Stimulated activated CD8-positive, alpha-beta memory T cell treated with anti-CD3 and anti-CD28 coated beads, Interleukin-15, amount 100 ng/mL, for 24 hours (primary cell): ENCODE measurements at places on chromosomes 12 and 14.

GRCh38 chr12:90682398-90682797 lies 272.6 kb downstream of the CCER1 start:
- no peak for DNase-seq

GRCh38 chr12:53625373-53625945 lies 723 bp downstream of the ATF7 start:
- DNase-seq = no peak

DNA sequence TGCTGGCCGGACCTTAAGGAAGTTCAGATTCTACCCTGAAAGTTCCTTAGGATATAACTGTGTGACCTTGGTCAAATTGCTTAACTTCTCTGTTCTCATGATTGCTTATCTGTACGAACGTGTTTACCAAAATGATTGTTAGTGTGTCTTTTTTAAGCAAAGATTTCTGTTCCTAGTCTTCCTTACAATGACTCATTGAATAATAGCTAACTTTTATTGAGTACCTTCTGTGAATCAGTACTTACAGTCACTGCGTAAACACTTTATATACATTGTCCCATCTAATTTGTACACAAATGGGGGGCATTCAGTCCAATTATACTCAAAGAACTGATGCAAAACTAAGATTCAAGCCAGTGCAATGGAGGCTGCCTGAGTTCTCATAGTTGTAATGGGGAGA lies 4.2 kb upstream of the TMEM30B start:
- DNase-seq = no peak

DNA sequence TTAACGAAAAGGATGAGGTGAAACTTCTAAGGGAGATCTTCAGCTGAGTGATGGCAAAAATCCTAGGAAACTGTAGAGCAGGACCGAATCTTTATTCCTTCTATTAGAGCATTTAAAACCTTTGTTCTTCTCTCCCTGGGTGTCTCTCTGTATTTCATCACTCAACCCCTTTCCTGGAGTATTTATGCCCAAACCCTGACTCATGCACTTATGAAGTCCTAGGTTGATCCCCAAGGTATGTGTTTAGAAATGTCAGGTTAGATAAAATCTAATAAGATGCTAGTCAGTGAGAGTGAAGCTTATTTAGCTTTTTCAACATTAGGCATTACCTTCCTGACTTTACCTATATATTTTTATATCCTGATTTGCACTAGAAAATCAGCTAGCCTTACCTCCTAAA lies 239.8 kb upstream of the NPAS3 start:
- no peak for DNase-seq

DNA sequence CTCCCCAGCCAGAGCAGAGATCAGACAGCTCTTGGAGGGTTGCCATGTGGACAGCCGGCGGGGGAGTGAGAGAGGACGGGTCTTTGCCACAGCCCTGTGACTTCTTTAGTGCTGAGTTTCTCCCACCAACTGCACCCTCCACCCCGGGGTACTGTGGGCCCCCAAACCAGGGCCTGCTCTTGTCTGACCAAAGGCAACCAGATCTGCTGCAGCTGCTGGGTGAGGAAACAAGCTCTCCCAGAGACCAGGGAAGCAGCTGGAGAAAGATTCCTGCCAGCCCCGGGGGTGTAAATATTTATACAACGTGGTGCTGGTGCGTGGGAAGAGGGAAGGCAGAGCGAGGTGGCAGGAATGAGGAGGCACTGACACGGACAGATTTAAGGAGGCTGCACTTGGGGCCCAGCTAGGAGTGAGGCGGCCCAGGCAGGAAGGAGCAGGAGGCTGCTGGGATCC lies 14.3 kb upstream of the ZFP36L1 start:
- DNase-seq = no peak

DNA sequence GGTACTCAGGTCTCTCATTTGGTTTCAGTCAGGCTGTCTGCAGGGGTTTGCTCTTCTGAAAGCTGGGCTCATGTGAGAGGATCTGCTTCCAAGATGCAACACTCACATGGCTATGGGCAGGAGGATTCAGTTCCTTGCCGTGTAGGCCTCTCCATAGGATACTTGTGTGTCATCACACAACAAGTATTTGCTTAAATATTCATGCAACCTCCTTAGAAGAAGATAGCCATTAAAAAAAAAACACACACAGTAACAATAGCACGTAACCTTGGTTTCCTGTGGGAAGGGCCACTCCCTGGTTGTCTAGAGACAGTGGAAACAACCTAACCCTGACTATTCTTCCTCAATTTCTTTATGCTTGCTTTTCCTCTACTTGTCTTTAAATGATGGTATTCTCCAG lies 31.8 kb upstream of the CLEC4E start:
- DNase-seq = no peak

DNA sequence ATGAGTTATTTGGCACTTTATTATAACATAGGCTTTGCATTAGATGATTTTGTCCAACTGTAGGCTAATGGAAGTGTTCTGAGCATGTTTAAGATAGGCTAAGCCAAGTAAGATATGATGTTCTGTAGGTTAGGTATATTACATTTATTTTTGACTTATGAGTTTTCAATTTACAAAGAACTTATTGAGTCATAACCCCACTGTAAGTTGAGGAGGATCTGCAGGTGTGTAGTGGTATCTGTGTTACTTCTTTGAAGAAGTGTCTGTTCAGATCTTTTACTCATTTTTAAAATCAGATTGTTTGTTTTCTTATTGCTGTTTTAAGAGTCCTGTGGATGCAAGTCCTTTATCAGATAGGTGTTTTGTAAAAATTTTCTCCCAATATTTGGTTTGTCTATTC lies 329.2 kb downstream of the RAD51B start:
- DNase-seq = no peak
